ENCODE measurements at places on chromosomes 4 and X.
A peak's percentile ranks its signal among the peaks of the same experiment; 100 is the strongest.

DNA sequence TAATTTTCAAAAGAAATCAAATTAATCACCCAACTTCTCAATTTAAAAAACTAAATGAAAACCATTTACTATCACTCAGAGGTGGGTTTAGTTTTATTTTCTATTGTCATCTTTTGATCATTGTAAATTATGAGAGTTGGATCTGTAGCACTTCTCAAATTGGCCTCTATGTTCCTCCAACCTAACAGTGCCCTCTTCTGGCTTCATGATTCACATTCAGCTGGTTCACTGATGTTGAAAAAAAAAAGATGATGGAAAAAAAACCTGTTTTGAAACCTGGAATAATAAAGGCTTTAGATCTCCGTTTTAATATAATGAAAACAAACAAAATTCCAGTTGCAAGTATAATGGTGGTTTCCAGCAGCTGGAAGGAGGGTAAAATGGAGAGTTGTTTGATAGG is 2.4 kb upstream of the NBDY start:
- DNase-seq = no peak

GRCh38 chr4:95398217-95398616 is 150.6 kb downstream of the UNC5C start:
- DNase-seq = no peak

DNA sequence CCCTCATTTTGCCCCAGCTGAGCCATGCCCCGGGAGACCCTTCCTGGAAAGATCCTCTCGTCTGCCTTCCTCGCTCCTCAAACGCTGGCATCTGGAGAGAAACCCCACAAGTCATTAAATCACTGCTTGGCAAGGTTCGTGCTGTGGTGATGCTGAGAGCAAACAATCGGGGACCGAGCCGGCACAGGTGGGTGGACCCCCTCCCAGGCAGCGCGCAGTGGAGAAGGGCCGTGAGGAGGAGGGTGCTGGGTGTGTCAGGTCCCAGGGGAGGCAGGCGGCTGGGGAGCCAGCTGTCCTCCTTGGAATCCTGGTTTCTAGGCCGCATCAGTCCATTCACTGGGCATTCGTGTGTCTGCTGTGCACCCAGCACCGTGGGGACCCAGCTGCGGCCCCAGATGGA is 64.9 kb upstream of the PSAPL1 start:
- DNase-seq = no peak

DNA sequence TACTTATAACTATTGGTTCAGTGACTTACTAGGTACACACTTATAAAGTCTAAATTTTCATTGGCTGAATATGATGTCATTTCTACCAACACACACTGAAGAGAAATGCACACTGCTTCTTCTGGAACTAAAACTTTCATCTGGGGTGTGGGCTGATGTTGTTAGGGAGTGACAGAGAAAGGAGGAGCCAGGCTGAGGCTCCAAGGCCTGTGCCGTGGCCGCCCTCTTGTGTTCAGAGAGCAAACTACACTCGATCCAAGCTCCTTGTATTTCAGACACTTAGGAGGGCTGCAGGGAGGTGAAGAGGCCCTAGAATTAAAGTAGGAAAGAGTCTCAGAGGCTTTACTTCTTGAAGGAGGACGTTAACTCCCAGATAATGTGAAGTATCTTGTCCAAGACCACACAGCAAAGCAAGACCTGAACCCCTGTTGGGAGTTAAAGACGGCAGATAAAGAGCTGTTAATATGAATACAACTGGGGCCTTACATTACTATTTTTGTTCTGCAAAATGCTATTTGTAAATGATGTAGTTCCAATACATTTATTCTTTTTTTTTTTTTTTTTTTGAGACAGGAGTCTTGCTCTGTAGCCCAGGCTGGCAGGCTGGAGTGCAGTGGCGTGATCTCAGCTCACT is 137.5 kb downstream of the AFAP1 start:
- peak; percentile 80 for DNase-seq

DNA sequence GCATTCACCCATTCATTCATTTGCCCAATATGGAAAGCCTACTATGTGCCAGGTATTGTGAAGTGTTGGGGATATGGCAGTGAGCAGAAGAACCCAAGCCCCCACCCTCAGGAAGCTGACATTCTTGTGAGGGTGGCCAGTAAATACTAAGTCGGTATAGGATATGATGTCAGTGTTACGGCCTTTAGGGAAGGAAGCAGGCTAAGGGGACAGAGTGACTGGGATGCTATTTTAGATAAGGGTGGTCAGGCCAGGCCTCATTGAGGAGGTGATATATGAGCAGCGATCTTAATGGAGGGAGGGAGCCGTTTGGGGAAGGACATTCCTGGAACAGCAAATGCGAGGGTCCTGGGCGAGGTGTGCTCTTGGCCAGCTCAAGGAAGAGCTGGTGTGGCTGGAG is 2.0 kb downstream of the ATP6AP1 start:
- DNase-seq = no peak

DNA sequence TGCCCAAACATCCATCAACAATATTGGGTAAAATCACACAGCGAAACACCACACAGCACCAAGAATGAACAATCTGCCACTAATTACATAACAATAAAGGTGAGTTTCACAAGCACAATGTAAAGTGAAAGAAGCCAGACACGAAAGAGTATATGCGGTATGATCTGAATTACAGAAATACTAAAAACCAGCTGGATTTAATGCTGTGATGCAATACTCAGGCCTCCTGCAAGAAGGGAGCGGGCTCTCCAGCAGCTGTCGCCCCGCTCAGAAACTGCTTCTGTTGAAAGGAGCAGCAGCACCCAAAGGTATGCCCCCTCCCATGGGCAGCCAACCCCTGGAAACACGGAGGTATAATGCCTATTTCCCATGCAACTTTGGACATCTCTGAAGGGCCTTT is 77.0 kb downstream of the PAPSS1 start:
- DNase-seq = no peak

DNA sequence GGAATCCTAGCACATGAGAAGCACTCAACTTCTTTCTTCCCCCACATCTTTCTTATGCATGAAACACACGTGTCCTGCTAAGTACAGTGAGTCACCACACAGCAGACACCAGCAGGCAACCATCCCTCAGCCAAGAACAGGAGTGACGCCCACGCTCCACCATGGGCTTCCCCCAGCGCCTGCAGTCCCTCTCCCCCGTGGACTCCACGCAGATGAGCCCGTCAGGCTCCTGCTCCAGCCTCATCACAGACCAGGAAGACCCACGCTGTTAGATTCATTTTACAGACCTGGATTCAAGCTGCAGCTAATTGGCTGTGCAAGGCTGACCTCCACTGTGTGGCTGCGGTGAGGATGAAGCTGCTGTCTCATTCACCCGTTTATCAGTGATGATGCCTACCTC is 16.7 kb downstream of the HMX1 start:
- DNase-seq = no peak

- DNase-seq = no peak
Measured at GRCh38 chrX:71809886-71810285, 46.7 kb downstream of the CXorf49B start.

DNA sequence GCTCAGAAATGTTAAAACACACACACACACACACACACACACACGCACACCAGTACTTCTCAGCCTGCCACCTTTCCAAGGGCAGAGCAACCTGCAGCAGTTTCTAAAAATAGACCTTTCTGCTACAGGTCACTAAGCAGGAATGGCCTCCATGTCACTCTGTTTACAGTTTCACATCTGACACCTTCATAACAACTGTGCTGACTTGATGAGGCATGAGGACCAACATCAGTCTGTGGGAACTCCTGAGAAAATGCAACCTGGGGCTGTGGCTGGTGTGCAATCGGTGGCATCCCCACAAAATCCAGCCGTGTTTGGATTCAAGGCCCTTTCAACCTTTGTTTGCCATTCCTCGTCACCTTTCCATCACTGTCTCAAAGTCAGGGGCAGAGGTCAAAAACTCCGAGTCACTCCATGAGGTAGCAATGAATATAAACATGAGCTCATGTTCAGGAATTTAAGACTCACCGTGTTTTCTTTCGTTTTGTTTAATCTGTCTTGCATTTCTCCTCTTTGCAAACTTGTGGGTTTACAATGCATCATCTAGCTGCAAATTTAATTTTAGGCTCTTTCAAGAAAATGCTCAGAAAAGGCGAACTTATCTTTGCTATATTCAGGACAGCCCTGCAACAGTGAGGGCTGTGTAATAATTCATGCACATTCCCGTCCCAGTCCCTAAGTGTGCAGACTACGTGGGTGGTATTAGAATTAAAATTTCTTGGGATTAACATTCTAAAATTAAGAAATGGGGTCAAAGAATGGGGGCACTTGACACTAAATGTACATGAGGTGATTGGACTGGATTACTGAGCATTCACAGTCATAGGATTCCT is 135.3 kb downstream of the SHROOM3 start:
- no peak for DNase-seq

GRCh38 chr4:140807491-140808252 is 51.5 kb upstream of the TBC1D9 start:
- no peak for DNase-seq

- DNase-seq = no peak
Measured at GRCh38 chr4:67580577-67580976, 22.1 kb downstream of the STAP1 start.

- no peak for DNase-seq
Measured at GRCh38 chr4:101977076-101977475, 186.5 kb downstream of the BANK1 start.

- no peak for DNase-seq
Measured at GRCh38 chrX:150269605-150270254, 93.4 kb upstream of the MAMLD1 start.

DNA sequence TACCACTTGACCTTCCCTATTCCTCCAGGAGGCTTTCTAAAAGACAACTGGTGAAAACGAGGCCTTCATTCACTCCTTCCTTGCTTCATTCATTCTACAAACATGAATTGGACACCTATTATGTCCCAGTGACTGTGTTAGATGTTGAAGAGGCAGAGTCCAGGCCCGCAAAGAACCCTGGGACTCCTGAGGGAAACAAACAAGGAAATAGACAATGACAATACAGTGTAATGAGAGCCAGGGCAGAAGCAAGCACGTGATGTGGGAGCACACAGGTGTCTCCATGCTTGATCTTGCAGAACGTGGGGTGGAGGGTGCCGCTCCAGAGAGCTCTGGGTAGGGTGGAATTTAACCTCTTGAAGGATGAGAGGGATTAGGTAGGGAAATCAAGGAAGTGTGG is 137.6 kb upstream of the KLF3 start:
- DNase-seq = no peak

GRCh38 chrX:79036157-79036880 is 91.1 kb downstream of the P2RY10 start:
- DNase-seq = no peak

DNA sequence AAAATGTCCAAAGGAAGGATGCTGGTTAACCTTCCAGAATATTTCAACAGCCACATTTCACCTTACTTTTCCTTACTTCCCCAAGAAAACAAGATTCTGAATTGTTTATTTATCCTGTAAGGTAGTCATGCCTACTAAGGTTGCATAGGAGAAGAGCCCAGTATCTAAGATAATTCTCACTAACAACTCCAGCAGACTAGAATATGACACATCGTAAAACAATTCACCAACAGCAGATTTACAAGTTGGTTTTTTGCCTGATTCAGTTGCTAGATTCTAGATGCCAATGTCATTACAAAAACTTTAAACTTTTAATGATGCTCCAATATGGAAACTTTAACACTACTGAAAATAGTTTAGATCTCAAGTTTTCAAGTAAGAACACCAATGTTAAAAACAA is 176.4 kb downstream of the IL13RA2 start:
- DNase-seq = no peak

DNA sequence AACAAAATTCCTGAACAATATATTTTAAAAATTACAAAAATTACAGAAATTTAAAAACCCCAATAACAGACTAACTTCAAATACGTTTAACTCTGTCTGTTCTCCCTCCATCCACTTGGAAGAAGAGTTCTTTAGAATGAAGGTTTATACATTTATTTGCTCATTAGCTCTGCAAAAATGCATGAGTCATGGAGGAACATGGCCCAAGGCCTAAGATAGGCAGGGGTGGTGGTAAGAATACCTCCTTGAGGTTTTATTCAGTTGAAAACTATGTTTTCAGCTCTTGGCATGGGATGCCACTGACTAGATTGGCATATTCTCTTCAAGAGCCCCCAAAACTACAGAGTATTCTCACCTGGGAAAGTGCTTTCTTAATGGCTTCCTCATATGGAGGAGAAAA is 8.8 kb upstream of the LRRC66 start:
- DNase-seq = no peak

DNA sequence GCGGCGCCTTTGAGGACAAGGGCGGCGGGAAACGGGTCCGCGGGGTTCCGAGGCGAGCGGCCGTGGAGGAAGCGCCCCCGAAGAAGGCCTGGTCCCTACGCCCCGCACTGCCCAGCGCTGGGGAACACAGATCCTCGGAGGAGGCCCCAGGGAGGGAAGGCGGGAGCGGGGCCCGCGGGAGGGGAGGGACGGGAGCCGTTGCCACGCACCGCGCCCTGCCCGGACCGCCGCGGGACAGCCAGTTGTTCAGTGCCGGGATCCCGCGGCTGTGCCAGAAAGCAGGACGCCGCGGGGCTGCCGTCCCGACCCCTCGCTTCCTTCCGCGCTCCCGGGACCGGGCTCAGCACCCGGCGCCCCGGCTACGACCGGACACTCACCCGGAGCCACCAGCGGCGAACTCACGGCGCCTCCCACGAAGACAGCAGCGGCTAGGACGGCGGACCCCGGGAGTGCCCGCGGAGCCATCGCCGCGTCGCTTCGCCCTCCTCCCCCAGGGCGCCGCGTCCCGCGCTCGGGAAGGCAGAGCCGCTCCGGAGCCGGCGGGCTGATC is 278 bp downstream of the RELL1 start:
- DNase-seq = peak; percentile 45

GRCh38 chr4:176306837-176307665 is 12.7 kb upstream of the SPCS3 start:
- DNase-seq = no peak

GRCh38 chrX:113906168-113906567 is 677.7 kb upstream of the HTR2C start:
- DNase-seq = no peak

DNA sequence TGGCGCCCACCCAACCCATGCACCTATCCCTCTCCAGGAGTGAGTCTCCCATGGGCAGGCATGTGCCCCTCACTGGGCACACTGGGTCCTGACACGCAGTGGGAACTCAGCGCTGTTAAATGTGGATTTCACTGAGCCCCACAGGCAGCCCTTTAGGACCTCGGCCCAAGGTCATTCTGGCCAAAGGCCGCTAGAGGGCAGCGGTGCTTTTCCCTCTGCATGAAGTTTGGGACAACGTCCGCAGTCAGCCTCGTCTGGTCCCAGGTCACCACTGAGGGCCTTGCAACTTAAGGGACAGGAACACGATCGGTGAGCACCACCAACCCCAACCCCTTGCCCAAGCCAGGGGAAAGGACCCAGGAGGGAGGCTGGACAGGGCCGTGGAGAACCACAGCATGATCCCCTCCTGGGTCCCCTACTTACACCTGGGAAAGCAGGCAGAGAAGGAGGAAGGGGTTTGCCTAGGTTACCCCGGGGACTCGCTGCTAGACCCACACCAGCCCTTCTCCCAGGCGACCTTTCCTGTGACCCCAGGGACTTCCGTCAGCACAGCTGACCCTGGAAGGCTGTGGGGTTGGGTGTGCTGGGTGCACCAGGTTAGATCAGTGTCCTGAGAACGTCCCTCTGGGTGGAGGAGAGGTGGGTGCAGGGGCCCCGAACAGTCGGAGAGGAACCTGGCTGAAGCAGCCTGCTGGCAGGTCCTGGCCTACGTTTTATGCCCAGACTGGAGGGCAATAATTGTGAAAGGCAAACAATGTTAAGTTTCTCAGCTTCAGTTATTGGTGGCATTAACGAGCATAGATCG is 24.0 kb downstream of the CYTL1 start:
- peak; percentile 31 for DNase-seq

All from cerebellum (tissue), 4 donors.